Stimulated activated CD4-positive, alpha-beta T cell treated with anti-CD3 and anti-CD28 coated beads, Interleukin-12 subunit alpha, Interleukin-12 subunit beta, amount 100 ng/mL, for 4 hours (primary cell): ENCODE measurements at places on chromosomes 16 and 17.
A peak's percentile ranks its signal among the peaks of the same experiment; 100 is the strongest.

DNA sequence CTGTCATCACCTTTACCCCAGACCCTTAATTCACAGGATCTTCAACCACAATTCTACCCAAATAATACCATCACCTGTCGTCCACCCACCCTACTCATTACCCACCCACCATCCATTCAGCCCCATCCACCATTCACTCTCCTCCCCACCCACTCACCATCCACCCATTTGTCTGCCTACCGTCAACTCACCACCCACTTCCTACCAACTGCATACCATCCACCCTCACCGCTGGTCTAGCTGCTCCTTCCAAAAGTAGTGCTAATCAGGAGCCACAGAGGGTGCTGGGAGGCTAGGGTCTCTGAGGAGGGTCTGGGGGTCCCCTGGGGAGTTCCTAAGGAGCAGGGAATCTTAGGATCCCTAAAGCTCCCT lies 12.0 kb upstream of the IGFBP4 start:
- no peak for DNase-seq

DNA sequence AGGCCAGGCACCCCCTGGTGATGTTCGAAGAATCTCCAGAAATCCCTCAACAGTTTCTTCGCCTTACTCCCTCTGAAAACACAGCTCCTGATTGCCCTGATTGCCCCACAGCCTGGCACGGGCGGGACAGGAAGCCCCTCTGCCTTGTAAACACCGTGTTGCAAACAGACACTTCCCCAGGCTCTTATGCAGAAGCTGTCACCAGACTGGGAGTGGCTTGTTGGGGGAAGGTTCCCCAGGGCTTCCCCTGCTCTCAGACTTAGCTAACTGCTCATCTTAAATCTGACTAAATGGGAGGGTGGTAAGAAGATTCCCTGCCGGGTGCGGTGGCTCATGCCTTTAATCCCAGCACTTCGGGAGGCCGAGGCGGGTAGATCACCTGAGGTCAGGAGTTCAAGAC lies 11.2 kb downstream of the PIK3R5 start:
- peak; percentile 51 for DNase-seq

DNA sequence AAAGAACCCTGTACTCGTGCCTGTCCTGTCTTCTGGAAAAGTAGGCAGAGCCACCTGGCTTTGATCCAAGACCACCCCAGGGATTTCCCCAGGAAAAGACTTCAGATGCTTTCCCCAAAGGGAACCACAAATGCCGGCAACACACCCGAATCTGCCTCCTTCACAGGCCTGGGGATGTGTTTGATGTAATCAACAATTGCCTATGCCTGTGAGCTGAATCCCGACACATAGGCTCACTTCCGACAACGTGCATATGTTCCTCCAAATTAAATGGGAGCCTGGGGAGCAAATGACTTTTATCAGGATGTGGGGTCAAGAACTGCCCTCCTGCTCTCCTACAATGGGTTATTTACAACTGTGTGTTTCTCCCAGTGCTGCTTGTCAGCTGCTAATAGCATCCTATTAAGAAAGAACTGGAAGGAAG lies 535.2 kb upstream of the CDH11 start:
- DNase-seq = no peak

- no peak for DNase-seq
Observed at GRCh38 chr16:73599351-73599750, 551.4 kb upstream of the ZFHX3 start.

DNA sequence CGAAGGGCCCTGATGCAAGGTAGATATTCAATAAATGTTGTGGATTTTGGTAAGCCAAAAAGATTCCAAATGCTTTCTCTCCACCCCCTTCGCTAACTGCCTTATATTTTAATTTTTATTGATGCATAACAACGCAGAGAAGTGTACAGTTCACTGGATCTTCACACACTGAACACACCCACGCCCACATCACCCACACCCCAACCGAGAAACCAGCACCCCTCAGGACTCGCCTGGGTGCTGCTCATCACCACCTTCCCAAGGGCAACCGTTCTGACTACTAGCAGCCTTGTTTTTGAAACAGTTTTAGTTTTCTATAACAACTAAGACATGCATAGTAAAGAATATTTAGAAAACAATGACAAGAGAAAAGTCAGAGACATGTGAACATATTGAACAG lies 9.1 kb upstream of the PLCG2 start:
- DNase-seq = no peak

- peak; percentile 50 for DNase-seq
Observed at GRCh38 chr17:30378241-30378824, 394 bp upstream of the CPD start.

- DNase-seq = no peak
Observed at GRCh38 chr17:38512473-38513058, 84.3 kb downstream of the ARHGAP23 start.

- DNase-seq = no peak
Observed at GRCh38 chr17:80604670-80605010, 60.0 kb downstream of the RPTOR start.

GRCh38 chr17:17671369-17672129 lies 9.7 kb upstream of the RAI1 start:
- DNase-seq = no peak

DNA sequence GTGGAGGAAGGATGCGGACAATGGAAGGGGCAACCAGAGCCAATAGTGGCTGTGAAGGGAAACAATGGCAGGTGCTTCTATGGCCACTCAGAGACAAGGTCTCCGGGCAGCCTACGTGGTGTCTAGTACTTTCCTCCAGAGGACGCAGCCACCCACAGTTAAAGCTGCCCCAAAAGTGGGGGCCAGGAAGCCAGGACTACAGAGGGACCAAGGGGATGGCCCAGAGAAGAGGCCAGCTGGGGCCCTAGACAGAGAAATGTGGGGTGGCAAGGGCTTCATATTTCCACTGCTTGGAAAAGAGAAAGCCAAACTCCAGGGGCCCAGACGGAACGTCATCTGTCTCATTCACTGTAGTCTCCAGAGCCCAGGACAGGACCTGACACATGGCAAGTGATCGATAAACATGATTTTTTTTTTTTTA lies 837 bp upstream of the PER1 start:
- no peak for DNase-seq

DNA sequence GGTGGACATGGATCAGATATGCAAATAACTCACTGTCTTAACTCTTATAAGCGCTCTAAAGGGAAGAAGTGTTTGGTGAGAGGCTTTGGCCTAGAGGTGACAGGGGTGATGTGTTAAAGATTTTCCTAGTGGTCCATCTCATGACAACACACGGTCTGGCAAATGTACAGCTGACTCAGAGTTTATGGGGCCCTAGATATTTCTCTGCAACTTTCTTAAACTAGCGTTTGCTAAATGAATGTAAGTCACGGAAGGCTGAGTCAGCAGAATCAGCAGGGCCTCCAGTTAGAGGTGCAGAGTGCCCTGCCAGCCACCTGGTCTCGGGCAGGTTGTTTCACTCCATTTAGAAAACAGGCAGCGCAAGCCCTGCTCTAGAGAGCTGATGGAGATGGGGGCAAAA lies 40.1 kb downstream of the CLEC16A start:
- no peak for DNase-seq

- no peak for DNase-seq
Observed at GRCh38 chr16:69049603-69050375, 55.7 kb upstream of the HAS3 start.

DNA sequence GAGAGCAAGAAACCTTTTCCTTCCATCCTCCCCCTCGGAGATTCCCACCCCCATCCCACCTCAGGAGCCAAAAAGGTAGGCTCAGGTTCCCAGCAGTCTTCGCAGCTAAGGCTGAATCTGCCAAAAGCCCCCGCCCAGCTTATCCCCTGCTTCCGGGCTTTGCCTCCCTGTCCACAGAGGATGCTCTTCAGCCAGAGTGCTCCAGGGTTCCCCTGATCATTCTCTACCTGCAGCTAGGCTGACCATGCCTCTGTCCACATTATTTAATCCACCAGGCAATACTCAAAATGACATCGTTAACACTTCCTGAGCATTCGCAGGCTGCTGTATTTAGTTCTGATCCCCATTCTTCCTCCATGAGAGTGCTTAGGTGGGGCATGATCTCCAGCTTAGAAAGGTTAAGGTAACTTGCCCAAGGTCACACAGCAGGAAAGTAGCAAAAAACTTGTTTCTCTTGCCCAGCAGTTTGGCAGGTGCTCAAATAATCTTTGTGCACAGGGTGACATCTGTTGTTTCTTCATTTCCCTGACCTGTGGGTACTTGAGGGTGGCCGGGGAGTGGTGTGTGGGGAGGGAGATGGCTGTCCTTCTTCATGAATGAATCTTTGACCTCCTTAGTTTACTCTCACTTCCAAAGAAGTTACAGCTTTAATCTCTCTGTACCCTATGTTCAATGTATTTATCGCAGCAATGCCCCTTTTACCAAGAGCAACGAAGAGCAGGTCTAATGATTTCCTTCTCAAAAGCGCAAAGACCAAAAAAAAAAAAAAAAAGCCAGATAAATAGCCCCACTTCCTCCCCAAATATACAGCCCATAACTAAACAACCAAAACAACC lies 848 bp upstream of the TBKBP1 start:
- DNase-seq = no peak

DNA sequence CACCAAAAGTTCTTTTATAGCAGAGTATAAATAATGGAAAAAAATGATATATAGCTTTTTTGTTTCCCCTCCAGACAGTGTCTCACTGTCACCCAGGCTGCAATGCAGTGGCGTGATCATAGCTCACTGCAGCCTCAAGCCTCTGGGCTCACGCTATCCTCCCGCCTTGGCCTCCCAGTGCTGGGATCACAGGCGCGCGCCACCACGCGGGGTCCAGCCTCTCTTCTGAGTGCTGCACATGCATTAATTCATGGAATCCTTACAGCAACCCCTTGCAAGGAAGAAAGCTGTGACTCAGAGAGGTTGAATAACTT lies 18.0 kb upstream of the ZNF629 start:
- no peak for DNase-seq

DNA sequence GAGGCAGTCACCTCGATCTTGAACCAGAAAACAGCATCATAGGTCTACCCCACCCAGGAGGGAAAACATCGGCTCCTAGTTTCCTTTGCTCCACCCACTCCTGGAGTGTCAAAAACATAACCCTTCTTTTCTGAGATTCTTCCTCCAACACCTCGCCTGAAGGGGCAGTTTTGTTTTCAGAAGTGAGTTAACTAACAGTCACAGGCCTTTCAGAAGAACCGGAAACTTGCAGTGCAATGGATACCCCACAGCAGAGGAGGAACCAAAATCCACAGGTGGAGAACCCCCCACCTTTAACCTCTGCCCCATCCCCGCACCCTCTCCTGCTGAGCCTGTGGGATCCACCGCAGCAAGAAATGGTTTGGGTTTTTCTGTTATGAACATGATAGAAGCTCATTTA lies 7.8 kb upstream of the TEX2 start:
- DNase-seq = no peak

GRCh38 chr17:45896803-45897693 lies 2.7 kb downstream of the MAPT start:
- peak; percentile 3 for DNase-seq

- no peak for DNase-seq
Observed at GRCh38 chr16:1496464-1496863, 3.3 kb downstream of the TELO2 start.
